ENCODE measurements at places on chromosomes 4 and X.

GRCh38 chrX:27380163-27380845 lies 82.8 kb downstream of the PPP4R3C start:
- DNase-seq, result no peak

- no peak for DNase-seq
Observed at GRCh38 chrX:14776901-14777300, 96.0 kb downstream of the FANCB start.

DNA sequence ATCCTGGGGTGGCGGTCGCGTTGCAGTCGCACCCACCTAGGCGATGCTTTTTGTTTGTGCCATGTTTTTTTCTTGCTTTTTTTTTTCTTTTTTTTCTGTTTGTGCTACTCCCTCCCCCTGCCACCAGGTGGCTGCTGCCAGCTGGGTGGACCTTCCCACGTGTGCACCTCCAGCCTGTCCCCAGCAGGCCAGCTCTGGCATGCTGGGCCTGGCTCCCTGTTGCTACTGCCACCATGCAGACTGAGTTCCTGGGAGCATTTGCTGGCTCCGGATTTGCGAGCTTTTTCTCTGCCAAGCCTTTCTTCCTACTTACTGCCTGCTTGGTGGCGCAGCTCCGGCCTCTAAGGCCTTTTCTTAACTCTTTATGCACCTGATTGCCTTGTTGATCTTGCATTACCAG lies 161.2 kb upstream of the WDFY3 start:
- DNase-seq, result no peak

GRCh38 chr4:2272026-2272827 lies 10.3 kb upstream of the MXD4 start:
- no peak for DNase-seq

GRCh38 chrX:30343206-30343605 lies 34.0 kb upstream of the NR0B1 start:
- DNase-seq, result no peak

All from AG09309 (cell line).